ENCODE measurements at places on chromosomes 1 and 21.

DNA sequence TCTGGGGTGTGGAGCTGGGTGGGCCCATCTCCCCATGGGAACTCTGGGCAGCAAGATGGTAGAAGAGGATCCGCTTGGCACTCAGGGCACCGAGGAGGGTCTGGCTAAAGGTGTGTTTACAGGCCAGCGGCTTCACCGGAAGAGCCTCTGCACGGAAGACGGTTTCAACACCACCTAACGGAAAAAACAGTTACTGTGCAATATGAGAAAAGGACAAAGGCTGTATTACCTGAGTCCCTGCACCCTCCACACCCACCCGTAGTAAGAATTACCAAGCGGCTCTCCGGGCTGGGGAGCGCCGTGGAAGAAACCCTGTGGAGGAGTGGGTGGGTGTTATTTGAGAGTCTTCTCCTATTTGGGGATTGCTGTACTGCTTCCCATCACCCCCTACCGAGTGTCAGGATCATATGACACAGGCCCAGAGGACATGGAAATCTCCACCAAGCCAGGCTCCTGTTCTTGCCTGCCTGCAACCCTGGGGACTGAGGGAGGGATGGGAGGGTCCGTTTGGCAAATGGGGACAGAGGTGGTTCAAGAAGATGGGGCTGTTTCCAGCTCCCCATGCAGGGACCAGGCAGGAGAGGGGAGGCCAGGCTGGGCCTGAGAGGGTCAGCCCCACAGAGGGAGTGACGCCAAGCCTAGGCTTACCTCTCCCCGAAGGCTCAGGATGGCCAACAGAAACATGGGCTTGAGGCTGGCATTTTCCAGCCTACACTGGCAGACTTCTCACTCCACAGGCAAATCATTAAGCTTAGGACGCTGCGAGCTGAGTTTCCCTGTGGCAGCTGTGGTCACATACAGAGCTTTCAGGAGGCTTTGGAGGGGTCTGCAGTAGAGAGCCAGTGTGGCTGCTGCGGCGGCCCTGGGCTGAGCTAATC lies 203.5 kb upstream of the TMEM51 start:
- no peak for DNase-seq

GRCh38 chr1:99269321-99269720 lies 5.0 kb downstream of the PLPPR4 start:
- DNase-seq, result no peak

DNA sequence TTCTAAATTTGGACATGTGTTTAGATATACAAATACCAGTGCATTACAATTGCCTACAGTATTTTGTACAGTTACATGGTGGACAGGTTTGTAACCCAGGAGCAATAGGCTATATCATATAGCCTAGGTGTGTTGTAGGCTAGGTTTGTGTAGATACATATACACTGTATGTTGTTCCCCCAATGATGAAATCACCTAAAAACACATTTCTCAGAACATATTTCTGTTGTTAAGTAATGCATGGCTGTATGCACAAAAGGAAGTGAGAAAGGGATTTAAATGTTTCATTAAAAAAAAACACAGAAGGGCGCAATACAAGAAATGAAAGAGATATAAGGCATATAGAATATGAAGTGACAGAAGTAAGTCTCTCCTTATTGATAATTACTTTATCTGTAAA lies 32.0 kb downstream of the S100B start:
- DNase-seq, result no peak

- peak; percentile 23 for DNase-seq
Observed at GRCh38 chr1:7781923-7782495, 2.1 kb upstream of the PER3 start.

GRCh38 chr1:25572708-25573590 lies 29.5 kb downstream of the LDLRAP1 start:
- peak; percentile 7 for DNase-seq

- no peak for DNase-seq
Observed at GRCh38 chr1:114152089-114152507, 1.6 kb downstream of the SYT6 start.

DNA sequence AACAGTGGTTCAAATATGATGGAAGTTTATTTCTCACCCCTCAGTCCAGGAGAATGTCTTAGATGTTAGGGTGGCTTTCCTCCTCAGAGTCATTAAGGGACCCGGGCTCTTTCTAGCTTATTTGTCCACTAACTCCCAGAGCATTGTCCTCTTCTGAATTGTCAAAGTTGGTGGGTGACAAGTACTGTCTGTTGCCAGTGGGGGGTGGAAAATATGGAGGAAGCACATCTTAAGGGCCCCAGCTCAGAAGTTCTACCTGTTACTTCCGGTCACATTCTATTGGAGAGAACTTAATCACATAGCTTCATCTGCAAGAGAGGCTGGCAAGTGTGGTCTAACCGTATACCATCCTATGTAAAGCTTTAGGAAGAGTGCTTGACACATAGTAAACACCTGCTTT lies 7.1 kb downstream of the CLIC4 start:
- DNase-seq, result no peak

- DNase-seq, result no peak
Observed at GRCh38 chr1:5944154-5944842, 47.9 kb downstream of the NPHP4 start.

DNA sequence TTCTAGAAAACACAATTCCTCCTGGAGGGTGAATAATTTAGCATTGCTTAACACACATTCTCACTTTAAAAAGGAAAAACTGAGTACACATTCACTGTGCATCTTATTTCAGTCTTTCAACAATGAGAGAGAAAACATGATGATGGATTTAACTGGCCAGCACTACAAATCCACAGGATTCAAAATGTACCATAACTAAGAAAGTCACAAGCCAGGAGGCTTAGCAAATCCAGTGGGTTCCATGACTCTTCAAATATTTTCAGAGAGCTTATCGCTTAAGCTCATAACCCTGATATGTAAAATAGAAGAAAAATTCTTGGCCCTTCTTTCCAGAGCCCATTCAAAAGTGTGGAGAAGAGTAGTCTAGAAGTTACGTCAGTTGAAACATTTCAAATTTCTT lies 820.3 kb downstream of the LTN1 start:
- DNase-seq, result no peak

GRCh38 chr21:31408301-31409088 lies 64.4 kb upstream of the TIAM1 start:
- DNase-seq, result no peak

- no peak for DNase-seq
Observed at GRCh38 chr1:167420510-167420909, 97.8 kb downstream of the CD247 start.

GRCh38 chr1:58497499-58497898 lies 49.0 kb downstream of the OMA1 start:
- peak; percentile 69 for DNase-seq

- no peak for DNase-seq
Observed at GRCh38 chr1:26114165-26114927, 2.7 kb downstream of the PDIK1L start.

DNA sequence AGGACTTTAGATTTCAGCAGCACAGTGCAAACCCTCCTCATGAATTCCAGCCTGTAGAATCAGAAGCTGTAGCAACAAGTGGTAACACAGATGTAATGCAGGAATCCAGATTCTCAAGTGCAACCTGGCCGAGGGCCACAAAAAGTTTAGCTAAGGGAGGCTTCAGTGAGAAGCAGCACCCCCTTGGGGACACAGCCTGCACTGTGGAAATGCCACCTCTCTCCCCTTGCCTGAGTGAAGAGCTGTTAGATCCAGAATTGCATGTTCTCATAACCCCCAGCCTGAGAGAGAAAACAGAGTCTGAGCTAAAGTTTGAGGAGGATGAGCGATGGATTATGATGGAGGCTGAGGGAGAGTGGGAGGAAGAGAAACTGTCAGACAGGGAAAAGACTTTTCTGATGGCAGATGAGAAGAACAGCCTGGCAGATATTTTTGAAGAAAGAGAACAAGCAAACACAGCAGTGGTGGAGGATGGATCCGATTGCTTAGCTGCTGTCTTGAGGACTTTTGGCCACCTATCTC lies 80.5 kb upstream of the BMP8A start:
- peak; percentile 49 for DNase-seq

GRCh38 chr1:181028615-181029014 lies 5.2 kb upstream of the MR1 start:
- no peak for DNase-seq

DNA sequence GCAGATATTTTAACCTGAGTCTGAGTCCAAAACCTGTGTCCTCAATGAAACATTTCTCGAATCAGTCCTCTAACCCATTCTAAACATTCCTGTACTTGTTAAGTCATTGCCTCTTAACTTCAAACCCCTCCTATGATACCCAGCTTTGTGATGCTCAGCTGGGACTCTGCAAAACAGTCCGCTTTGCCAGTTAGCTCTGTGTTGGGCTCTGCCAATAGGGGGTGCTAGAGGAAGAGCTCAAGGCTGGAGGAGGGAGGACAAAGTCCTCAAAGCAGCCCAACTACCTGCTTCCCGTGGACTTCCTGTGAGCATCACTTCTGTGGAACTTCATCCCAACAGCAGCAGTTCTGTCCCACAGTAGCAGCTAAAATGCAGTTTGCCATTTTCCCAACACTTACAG lies 38.1 kb upstream of the SYT14 start:
- no peak for DNase-seq

DNA sequence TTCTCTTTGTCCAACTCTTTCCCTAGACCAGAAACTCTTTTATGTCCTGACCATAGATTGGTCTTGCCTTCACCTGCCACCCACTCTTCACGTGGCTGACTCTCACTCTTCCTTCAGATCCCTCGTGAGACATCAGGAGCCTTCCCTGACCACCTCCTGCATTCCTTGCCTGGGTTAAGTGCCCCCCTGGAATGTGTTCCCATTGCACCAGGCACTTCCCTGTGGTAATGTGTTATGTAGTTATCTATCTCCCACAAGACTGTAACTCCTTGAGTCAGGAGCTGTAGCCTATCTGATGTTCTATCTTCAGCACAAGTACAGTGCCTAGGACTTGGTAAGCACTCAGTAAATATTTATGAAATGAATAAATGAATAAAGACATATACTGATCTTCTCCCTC lies 111.2 kb upstream of the CTTNBP2NL start:
- DNase-seq, result no peak

DNA sequence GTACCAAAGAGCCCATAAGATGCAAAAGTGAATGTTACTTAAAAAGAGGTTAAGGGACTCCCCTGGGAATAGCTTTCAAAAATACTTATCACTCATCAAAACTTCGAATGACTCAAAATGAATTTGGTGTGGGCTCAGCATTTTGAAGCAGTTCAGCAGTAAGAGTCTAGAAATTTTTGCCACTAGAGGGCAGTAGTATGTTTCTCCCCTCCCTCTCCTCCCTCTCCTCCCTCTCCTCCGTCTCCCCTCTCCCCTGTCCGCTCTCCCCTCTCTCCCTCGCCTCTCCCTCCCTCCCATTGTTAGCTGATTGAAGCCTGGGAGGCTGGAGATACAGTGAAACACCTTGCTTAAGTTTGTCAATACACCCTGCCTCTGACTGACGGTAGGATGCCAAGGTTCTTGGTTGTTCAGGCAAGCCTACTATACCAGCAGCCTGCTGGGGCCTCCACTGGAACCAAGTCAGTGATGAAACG lies 70.8 kb upstream of the TENT5C start:
- DNase-seq, result peak; percentile 40

DNA sequence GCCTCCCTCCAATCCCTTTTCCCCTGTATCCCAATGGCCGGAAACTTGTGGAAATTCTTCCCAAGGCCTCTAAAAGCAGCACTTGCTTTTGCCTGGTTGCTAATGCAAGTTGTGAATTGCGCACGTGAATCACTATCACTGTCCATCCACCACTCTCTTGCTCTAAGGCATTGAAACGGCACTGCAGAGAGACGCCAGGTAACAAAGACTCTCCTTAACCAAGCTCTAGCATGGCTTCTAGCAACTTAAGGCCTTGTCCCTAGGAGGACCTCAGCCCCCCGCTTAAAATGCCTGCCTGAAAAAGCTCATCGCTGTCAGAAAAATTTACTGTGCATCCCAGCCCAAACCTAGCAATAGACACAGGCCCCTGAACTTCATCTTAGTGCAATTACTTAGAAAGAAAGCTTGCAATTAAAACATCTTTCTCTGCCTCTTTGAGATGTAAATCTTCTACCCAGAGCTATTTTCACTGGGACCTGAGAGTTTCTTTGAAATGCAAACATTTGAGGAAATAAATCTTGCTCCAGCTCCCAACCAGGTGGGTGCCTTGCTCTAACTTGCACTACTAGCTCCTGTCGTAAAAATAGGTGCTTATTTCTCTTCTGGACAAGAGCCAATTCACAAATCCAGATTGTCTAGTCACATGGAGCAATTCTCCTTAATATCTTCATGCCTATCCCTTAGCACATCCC lies 32.9 kb upstream of the ITLN2 start:
- no peak for DNase-seq

- DNase-seq, result no peak
Observed at GRCh38 chr1:246591047-246591446, 24.8 kb downstream of the CNST start.

- DNase-seq, result no peak
Observed at GRCh38 chr1:191907121-191907520, 251.1 kb upstream of the RGS18 start.

DNA sequence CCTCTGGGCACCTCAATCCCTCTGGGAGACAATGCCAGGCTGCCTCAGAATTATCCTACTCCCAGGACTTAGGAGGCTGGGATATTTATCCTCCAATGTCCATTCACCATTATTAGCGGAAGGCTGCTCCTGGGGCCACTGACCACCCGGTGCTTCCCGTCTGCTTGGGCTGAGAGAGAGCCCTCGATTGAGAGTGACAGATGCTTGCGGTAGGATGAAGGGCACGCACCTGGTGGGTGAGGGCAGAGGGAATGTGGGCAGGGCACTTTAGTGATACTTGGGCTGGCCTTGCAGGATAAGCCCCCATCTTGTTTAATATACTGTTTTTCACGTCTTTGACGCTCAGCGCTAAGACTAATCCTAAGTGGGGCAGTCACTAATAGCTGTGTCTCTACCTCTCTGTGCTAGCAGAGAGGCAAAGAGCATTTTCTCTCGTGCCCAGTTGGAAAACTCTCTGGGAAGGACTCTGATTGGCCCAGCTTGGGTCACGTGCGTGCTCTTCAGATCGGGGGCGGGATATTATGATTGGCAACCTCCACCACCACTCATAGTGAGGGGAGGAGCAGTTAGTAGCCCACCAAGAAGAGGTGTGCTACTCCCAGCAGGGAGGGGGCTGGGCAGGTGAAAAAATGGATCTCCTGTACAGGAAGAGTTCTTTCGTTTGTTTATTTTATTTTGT lies 10.6 kb upstream of the PARS2 start:
- DNase-seq, result no peak

DNA sequence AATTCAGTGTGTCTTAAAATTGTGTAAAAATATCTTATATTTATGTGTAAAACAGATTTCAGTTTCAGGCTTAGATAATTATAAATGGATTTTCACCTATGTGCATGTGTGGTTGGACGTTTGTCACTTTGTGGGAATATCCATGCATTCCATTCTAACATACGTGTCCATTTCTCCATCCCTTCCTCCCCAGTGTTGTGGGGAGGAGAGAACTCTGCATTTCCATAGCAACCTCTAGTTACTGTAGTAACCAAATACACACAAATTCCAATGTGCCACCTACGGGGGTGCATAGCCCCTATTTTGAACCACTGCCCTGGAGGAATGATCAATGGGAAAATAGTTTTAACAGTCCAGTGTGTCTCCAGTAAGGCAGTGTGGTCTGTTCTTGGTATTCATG lies 79.0 kb downstream of the RASAL2 start:
- no peak for DNase-seq

- no peak for DNase-seq
Observed at GRCh38 chr1:16129316-16129715, 26.6 kb downstream of the EPHA2 start.

GRCh38 chr1:14392859-14393365 lies 205.6 kb upstream of the KAZN start:
- no peak for DNase-seq

Measured in AML-193 (cell line).